ENCODE measurements at places on chromosomes 5 and 9.

GRCh38 chr9:708551-709432 lies 132.7 kb upstream of the DMRT1 start:
- DNase-seq: no peak

DNA sequence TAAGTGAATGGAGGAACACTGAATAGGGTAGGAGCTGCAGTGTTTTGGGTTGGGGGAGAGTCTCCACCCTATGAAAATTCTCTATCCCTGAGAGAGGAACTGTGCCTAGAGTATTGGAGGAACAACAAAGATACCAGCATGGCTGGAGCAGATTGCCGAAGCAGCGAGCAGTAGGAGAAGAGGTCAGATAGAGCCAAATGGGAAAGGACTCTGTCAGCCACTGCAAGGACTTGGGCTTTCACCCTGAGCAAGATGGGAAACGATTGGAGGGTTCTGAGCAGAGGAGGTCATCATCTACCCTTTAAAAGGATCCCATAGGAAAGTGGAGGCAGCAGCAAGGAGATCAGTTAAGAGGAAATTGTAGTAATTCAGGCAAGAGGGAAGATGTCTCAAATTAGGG lies 4.4 kb upstream of the LYSMD3 start:
- DNase-seq: no peak

DNA sequence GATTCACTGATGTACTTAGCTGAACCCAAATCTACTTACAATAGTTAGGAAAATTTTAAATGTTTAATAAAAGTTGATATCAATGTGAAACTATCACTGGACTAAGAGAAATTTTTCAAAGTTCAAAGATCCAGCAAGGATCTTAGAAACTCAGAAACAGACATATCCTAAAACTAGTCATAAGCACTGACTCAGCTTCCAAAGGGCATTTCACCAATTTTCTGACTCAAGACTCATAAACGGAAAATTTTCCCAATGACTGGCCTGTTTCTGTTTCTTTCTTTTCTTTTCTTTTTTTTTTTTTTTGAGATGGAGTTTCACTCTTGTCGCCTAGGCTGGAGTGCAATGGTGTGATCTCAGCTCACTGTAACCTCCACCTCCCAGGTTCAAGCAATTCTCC lies 66.6 kb downstream of the CDC14B start:
- peak; percentile 71 for DNase-seq

DNA sequence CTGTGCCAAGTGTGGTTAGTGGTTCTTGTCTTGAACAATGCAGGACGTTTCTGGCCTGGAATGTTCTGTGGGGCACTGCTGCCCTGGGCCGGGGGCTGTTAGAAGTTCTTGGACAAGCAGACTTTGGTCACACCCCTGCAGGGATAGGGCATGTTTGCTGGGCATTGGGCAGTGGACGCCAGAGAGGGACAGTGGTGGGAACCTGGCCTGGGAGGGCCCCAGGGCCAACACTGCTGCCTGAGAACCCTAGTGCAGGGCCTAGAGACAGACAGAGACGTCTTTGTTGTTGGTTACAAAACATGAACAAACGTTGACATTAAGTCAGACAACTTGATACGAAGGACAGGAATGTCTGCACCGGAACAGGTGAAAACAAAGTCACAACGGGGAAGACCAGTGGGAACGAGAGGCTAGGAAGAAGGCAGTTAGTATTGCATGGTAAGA lies 57.0 kb downstream of the WNK2 start:
- DNase-seq: no peak

DNA sequence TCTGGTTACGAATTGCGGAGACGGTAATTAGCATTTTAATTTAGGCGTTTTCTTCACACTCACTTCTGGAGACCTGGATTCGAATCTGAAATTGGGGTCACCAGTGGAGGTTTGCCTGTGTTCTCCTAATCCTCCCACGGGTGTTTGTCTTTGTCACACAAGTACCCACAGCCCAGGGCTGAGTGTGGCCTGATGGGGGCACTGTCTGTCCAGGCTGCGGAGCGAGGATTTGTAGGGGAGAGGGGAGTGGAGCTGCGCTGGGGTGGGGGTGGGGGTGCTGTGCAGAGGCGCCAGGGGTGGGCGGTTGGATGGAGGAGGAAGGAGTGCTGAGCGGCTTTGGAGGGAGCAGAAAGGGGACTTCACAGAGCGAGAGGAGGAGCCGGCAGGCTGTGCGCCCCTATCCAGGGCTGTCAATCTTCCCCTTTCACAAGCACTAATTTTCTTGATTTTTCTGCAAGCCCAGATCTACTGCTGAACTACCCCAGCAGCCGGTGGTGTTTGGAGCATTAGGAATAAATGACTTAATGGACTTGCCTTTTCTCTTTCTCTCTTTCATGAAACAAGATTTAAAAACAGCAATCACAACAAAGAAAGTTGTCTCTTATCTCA lies 53.1 kb downstream of the TSPAN17 start:
- DNase-seq: no peak

GRCh38 chr9:35313916-35314315 lies 152.1 kb downstream of the UNC13B start:
- DNase-seq: peak; percentile 61

DNA sequence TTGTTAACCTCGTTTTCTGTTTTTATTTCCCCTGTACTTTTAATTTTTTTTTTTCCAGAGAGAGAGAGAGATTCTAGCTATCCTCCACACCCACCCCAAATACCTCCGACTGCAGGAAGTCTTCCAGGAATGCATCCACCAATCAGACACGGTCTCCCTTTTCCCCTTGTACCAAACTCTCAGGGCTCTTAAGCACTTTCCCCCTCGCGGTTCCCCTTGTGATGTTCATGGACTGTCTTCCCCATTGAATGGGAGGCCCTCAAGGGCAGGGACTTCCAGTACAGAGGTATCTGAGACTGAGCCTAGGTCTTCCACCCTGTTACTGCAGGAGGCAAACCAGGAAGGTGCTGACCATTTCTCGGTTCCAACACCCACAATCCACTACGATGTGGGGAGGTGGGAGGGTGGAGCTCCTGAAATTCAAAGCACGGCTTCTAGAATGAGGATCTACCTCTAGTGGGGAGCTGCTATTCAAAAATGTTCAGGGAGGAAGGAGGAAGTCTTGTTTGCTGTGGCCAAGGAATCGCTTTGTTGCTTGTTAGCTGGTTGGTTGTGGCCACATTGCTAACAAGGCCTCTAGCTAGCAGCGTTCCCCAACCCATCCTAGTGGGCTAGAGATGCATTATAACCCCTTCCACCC lies 37.5 kb upstream of the PTGS1 start:
- DNase-seq: no peak

DNA sequence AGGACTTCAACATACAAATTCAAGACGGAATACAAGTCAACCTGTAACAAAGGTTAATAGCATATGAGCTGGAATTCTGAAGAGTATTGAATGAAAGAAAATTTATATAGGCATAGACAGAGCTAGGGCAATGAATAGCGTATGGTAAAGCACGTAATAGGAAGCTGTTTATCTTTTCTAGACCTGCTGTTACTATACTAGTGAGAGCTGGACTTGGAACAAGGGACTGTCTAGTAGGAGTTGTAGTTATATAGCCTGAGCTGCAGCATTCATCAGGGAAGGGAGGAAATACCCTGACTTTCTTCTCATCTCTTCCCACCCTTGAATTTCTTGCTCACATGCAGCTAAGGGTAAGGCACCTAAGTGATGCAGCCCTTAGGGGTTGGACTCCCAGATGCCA lies 67.5 kb upstream of the PRLR start:
- no peak for DNase-seq

DNA sequence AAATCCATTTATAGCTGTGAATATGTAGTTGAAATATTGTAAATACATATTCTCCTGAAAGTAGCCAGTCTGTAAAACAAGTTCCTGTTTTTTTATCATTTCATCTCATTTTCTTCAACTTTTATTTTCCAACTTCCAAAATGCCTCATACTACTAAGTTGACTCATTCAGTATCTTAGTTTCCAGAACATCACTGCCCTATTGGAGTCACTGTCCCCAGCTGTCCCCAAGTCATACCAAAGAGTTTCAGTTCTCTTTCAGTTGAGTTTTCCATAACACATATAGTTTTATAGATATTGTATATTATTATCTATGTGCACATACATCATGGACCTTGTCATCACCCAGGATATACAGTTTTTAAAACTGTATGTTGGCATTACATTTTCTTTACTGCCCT lies 261.7 kb downstream of the CDH12 start:
- no peak for DNase-seq

- DNase-seq: peak; percentile 45
Observed at GRCh38 chr5:176578391-176578808, 29.3 kb downstream of the CDHR2 start.

GRCh38 chr9:520302-520701 lies 305.6 kb downstream of the DOCK8 start:
- DNase-seq: no peak

GRCh38 chr9:127345566-127345965 lies 51.4 kb upstream of the SLC2A8 start:
- no peak for DNase-seq

GRCh38 chr5:157613385-157614245 lies 38.0 kb upstream of the ADAM19 start:
- DNase-seq: no peak

DNA sequence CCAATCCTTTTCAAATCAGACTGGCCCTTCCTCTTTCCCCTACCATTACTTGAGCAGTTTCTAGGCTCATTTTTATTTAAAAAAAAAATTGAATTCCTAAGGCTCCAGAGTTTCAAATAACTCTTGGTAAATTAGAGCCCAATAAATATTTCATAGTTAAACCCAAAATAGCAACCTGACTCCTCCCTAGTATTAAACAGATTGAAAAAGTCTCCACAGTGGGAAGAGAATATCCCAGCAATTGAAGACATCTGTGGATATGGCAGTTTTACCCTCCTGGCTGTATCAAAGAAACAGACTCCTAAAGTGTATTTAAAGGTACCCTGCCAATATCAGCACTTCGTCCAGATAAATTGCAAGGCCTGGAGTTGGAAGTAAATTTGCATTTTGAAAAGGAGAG lies 52.7 kb upstream of the GDNF start:
- peak; percentile 31 for DNase-seq

GRCh38 chr5:10297646-10298204 lies 10.0 kb downstream of the CMBL start:
- no peak for DNase-seq

DNA sequence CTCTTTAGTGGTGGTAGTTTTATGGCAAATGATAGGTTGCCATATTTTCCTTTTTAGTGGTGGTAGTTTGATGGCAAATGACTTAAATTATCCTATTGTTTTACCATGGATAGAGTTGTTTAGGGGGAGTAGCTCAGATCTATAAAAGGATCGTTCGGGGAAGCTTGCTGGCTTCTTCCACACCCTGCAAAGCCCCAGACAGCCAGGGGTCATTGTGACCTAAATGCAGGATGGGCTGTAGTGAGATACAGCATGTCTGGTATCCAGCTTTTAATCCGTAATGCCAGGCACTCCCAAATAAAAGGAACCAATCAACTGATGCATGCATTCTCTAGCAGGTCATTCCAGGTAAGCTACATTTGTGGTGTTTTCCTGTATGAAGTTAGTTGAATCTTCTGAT lies 67.1 kb downstream of the PRR16 start:
- no peak for DNase-seq

DNA sequence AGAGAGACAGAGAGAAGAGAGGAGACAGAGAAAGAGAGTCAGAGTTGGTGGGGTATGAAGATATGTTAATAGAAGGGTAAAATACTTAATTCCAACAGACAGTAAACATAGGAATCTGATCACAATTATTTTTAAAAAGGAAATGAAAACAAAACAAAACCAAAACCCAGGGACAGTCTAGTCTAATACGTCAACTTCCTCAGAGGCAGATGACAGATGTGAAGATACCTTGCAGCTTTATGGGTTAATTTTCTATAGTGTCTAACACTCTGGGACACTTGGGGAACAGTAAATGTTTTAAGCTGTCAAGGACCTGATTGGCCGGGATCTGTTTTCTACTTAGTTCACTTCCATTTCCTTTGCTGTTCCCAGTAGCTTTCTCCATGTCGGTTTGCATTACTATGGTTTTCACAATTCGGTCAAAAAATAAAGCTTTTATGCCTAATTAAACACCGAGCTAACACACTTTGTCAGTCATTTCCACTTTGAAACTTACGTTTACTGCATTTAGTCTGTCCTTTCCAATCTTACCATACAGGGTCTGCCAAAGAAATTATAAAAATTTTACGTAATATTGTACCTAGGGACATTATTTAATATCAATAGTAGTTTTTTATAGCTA lies 216.5 kb downstream of the MCTP1 start:
- no peak for DNase-seq

DNA sequence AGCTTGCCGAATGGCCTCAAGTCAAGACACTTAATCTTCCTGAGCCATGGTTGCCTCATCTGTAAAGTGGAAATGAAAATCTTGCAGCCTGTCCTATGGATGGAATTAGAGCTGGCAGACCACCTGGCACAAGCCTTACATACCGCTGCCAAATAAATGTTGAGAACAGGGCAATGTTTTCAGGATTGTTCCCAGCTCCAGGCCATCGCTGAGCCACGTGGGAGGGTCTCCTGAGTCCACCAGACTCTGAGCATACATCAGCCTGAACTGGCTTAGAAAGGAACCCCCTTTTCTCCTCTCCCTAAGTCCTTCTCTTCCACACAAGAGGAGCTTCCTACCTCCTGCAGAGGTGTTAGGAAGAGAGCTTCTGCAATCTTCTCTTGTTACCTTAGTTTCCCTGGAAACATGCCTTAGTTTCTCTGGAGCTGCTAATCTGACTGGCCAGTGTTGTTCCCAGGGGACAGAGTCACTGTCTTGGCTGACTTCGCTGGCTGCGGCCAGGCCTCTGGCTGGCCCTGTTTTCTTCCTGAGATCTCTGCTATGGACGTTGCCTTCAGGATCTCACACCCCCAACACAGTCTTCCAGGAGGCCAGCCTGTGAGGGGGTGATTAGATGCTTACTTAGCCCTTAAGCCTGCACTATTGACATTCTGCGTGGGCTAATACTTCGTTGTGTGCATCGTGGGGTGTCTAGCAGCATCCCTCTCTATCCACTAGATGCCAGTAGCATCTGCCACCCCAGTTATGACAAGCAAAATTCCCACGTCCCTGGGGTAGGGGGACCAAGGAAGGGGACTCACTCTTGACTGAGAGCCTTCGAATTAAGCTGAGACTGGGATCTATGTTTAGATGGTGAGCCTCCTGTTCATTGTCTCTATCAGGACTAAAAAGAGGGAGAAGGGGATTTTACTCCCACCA lies 62.2 kb downstream of the BOD1 start:
- DNase-seq: no peak

DNA sequence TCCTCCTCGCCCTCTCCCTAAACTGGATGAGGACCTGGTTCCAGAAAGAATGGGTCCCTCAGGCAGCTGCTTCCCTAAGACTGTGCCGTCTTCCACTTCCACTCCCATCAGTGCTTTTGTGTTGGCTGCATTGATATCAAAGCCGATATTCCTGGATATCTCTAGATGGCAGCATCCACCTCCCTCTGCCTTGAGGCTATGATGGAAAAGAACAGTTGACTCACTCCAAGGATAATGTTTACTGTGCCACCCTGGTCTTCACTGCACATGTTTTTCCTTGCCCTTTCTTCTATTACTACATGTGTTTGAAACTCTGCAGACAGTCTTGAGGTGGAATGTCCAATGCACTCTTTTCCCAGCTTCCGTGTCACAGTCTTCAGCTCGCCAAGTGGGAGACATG lies 211.6 kb downstream of the MAST4 start:
- peak; percentile 81 for DNase-seq

GRCh38 chr9:71806901-71807307 lies 38.6 kb upstream of the CEMIP2 start:
- peak; percentile 79 for DNase-seq

Measured in GM03348 (cell line).